ENCODE measurements at places on chromosomes 3 and 15.

- DNase-seq, result peak; percentile 90
- H3K4me3 ChIP-seq, result no peak overlapping the region
- H3K27me3 ChIP-seq, result no peaks in the 10 kb centered on the region
- H3K4me1 ChIP-seq, result peaks cover 15% of the 10 kb centered on the region
- H3K36me3 ChIP-seq, result no peaks in the 10 kb centered on the region
These were observed 26.1 kb downstream of the CAPN3 start for GRCh38 chr15:42385206-42385979.

- H3K4me3 ChIP-seq, result no peak overlapping the region
- H3K36me3 ChIP-seq, result no peaks in the 10 kb centered on the region
- peak; percentile 69 for DNase-seq
These were observed 34.0 kb upstream of the CCK start for GRCh38 chr3:42300013-42300412.

GRCh38 chr15:92614301-92614700 lies 41.3 kb downstream of the FAM174B start:
- H3K4me1 ChIP-seq, result 0 out of 2 replicates have a peak, but pooled peaks cover 10% of the 10 kb centered on the region
- peaks cover 4% of the 10 kb centered on the region for H3K36me3 ChIP-seq
- H3K27ac ChIP-seq, result no peak overlapping the region
- DNase-seq, result no peak
- H3K27me3 ChIP-seq, result no peaks in the 10 kb centered on the region

- DNase-seq, result no peak
- no peak overlapping the region for H3K4me3 ChIP-seq
- peaks cover 16% of the 10 kb centered on the region for H3K27me3 ChIP-seq
- peaks cover 25% of the 10 kb centered on the region for H3K4me1 ChIP-seq
- H3K36me3 ChIP-seq, result no peaks in the 10 kb centered on the region
These were observed 6.3 kb downstream of the FRMD5 start for GRCh38 chr15:44188795-44189194.

DNA sequence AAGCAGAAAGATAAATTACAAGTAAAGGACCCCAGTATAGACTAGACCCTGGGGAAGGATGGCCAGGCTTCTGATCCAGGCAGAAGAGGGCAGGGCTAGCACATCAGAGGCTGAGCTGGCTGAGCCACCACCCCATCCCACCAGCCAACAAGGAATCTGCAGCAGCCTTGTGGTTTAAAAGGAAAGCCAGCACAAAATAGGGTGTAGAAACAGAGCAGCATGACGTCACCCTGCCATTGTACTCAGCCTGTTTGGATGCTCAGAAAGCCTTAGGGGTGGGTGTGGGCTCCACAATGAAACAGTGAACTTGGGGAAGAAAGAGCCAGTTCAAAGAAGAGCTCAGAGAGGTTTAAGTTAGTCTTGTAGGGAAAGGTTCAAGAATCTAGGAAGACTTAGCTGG lies 28.2 kb downstream of the DUOX1 start:
- DNase-seq, result peak; percentile 34
- no peaks in the 10 kb centered on the region for H3K27me3 ChIP-seq
- no peaks in the 10 kb centered on the region for H3K36me3 ChIP-seq

DNA sequence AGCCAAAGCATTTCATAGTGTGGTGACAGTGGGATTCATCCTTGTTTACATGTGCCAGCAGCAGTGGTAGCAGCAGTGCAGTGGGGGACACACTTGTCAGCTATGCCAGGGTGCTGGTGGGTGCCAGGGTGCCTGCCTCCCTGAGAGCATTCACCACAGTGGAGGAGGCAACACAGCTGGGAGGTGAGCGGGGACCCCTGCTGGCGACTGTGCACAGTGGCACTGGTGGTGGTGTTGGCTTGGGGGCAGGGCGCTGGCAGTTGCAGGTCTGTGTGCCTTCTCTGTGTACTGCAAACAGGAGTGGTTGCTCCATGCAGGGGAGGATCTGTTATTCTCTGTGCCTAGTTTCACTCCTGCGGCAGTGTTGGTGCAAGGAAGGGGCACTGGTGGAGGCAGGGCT lies 41.2 kb downstream of the CEP63 start:
- peaks cover 4% of the 10 kb centered on the region for H3K36me3 ChIP-seq
- H3K27me3 ChIP-seq, result no peaks in the 10 kb centered on the region
- H3K4me3 ChIP-seq, result no peak overlapping the region
- no peak overlapping the region for H3K27ac ChIP-seq

GRCh38 chr3:126127452-126127851 lies 43.5 kb upstream of the SLC41A3 start:
- no peaks in the 10 kb centered on the region for H3K4me1 ChIP-seq
- H3K27ac ChIP-seq, result no peak overlapping the region
- H3K4me3 ChIP-seq, result no peak overlapping the region
- no peaks in the 10 kb centered on the region for H3K36me3 ChIP-seq
- no peak for DNase-seq

DNA sequence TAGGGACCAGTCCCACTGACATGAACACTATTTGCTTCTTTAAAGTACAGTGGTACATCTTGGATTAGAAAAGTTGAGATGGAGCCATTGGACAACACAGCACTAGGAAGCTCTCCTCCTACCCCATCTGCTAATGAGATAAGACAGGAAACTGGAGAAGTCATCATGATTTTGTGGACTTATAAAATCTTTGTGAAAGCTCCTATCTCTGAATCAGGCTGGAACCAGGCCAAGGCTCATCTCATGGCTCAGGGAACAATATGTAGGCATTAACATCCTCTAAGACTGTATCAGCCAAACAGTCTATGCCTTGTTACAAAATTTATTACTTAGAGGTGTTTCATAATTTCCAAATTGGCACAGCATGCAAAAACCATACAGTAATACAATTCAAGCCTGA lies 84.1 kb downstream of the BOC start:
- H3K36me3 ChIP-seq, result no peaks in the 10 kb centered on the region
- no peak overlapping the region for H3K4me3 ChIP-seq
- H3K27me3 ChIP-seq, result no peaks in the 10 kb centered on the region
- no peak overlapping the region for H3K27ac ChIP-seq

DNA sequence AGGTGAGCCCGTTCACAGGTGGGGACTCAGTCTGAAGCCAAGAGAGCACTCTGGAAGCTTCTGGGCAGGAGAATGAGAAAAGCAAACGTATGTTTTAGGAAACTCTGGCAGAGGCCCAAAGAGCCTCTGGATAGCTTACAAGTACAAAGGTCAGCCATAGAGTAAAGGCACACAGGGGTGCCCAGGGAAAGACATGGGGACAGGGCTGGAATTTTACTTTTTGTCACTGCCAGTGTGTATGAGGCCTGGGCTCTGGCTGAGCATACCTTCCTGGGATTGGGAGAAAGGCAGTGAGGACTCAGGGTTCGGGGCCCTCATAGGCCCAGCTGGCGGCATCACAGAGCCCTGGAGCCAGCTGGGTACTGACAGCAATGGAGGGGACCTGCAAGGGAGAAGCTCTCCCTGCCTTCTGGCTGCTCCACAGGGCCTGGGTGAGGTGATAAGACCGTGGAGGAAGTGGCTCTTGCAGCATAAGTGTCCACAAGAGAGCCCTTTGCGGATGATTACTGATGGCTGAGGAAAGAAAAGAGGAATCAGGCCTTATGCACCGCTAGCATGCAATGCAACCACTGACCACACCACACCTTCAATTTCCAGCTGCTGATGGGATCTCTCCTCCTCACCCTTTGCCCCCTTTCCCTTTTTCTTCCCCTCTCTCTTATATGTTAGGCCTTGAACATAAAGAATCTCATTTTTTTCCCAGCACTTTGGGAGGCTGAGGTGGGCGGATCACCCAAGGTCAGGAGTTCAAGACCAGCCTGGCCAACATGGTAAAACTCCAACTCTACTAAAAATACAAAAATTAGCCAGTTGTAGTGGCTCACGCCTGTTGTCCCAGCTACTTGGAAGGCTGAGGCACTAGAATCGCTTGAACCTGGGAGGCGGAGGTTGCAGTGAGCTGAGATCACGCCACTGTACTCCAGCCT lies 25.1 kb upstream of the BCL2L10 start:
- no peak overlapping the region for H3K27ac ChIP-seq
- DNase-seq, result no peak
- peaks cover 10% of the 10 kb centered on the region for H3K36me3 ChIP-seq
- H3K4me3 ChIP-seq, result no peak overlapping the region

DNA sequence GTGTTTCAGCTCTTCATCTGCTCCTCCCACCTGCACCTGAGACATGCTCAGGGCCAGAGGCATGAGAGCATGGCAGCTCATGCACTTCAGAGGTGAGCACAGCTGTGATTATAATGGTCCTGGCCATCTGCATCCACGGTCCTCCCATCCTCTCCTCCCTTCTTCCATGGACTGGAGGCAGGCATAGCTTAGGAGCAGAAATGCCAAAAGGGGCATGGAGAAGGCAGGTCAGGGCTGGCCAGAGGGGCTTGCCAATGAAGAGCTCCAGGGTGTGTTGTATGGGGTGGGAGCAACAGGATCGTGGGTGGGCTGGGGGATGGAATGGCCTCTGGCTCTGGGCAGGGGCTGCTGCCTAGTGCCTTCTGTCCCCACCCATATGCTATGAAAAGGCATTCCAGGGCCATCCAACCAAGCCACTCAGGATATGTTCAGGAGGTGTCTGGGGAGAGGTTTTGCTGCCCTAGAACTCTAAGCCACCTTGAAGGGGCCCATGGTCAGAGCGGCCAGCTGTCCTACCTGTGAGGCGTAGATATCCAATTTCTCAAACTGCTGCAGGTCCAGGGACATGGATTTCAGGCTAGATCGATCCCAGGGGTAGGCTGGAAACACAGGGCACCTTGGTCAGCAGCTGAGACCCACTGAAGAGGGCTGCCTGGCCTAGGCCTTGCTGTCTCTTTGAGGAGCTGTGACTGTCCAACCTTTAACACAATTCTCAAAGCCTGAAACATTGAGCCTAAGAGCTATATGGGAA lies 26.1 kb downstream of the KY start:
- H3K4me3 ChIP-seq, result no peak overlapping the region
- no peaks in the 10 kb centered on the region for H3K27me3 ChIP-seq
- no peaks in the 10 kb centered on the region for H3K4me1 ChIP-seq
- no peaks in the 10 kb centered on the region for H3K36me3 ChIP-seq

GRCh38 chr15:65355173-65355987 lies 22.4 kb downstream of the IGDCC3 start:
- peak overlapping the region; percentile 75 for H3K4me3 ChIP-seq
- H3K27ac ChIP-seq, result no peak overlapping the region
- no peaks in the 10 kb centered on the region for H3K36me3 ChIP-seq
- peaks cover 78% of the 10 kb centered on the region for H3K27me3 ChIP-seq
- peak; percentile 71 for DNase-seq

GRCh38 chr3:9916346-9916733 lies 558 bp upstream of the IL17RC start:
- no peaks in the 10 kb centered on the region for H3K36me3 ChIP-seq
- peak overlapping the region; percentile 48 for H3K4me3 ChIP-seq
- H3K27ac ChIP-seq, result no peak overlapping the region
- peak; percentile 24 for DNase-seq
- peaks cover 12% of the 10 kb centered on the region for H3K27me3 ChIP-seq

DNA sequence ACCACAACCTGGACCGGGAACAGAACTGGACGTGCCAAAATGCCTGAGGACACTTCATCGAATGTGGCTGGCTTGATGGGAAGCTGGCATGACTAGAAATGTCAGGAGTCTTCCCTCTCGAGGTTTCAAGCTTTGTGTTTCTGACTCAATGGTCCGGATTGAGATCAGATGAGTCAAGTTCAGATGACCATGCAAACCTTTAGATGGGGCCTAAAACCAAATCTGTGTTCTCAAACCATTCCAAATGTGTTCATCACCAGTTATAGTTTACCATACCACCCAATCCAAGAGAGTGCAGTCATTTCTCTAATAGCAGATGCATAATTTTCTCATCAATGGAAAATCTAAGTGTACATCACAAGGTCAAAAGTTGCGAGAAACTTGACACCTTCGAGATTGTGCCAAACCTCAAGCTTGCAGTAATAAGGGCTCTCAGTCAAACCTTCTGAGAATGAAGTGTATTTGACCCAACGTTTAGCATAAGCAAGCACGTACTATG lies 369.1 kb downstream of the RORA start:
- H3K36me3 ChIP-seq, result no peaks in the 10 kb centered on the region
- peaks cover 11% of the 10 kb centered on the region for H3K4me1 ChIP-seq
- no peak for DNase-seq
- no peak overlapping the region for H3K4me3 ChIP-seq
- H3K27me3 ChIP-seq, result no peaks in the 10 kb centered on the region

DNA sequence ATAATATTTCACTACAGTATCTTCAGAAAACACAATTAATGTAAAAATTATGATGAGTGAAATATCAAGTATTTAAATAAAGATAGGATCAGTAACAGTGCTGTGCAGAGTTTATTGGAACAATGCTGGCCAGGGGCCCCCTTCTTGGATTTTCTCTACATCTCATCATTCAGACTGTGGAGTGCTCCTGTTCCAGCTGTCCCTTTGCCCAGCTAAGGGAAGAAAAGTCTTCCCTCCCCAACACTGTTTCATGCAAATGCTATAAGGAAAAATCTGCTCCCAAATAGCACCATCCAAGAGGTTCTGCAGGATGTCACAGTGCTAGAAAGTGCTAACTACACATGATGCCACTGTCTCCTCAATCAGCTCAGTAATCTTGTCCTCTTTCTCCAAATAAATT lies 64.5 kb downstream of the RPL39L start:
- H3K36me3 ChIP-seq, result peaks cover 10% of the 10 kb centered on the region
- H3K27ac ChIP-seq, result no peak overlapping the region
- H3K4me1 ChIP-seq, result peaks cover 19% of the 10 kb centered on the region

- H3K27ac ChIP-seq, result no peak overlapping the region
- H3K4me3 ChIP-seq, result no peak overlapping the region
These were observed 881.8 kb upstream of the NR2F2 start for GRCh38 chr15:95448531-95449229.

- no peak overlapping the region for H3K4me3 ChIP-seq
- H3K27me3 ChIP-seq, result no peaks in the 10 kb centered on the region
- H3K4me1 ChIP-seq, result no peaks in the 10 kb centered on the region
- no peak overlapping the region for H3K27ac ChIP-seq
- peak; percentile 88 for DNase-seq
- no peaks in the 10 kb centered on the region for H3K36me3 ChIP-seq
These were observed 18.8 kb downstream of the PLA2G4F start for GRCh38 chr15:42137461-42138261.

DNA sequence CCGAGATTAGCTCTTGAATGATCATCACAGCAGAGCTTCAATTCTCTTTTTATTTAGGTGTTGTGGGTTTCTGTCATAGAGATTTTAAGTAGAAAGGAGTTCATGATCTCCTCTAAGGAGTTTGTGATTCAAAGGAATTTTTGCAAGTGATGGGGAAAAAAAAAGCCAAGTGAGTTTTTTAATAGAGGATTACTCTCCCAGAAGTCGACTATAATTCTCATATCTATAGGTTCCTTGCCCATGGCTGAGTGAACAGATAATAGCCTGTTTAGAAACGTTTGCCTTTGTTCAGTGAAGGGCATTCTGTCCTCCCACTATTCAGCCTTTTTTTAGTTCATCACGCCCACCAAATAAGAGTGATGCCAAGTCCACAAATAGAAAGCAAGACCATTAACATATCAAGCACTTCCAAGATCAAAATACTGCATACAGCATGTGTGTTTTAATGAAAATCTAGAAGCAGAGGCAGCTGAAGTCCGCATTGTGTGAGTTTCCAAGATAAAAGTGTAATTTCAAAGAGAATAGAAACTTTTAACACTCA lies 398.4 kb upstream of the CNTN3 start:
- H3K4me1 ChIP-seq, result no peaks in the 10 kb centered on the region
- H3K36me3 ChIP-seq, result no peaks in the 10 kb centered on the region
- H3K27me3 ChIP-seq, result no peaks in the 10 kb centered on the region
- no peak overlapping the region for H3K4me3 ChIP-seq
- no peak for DNase-seq
